ENCODE measurements at places on chromosomes 7 and 10.
A peak's percentile ranks its signal among the peaks of the same experiment; 100 is the strongest.

DNA sequence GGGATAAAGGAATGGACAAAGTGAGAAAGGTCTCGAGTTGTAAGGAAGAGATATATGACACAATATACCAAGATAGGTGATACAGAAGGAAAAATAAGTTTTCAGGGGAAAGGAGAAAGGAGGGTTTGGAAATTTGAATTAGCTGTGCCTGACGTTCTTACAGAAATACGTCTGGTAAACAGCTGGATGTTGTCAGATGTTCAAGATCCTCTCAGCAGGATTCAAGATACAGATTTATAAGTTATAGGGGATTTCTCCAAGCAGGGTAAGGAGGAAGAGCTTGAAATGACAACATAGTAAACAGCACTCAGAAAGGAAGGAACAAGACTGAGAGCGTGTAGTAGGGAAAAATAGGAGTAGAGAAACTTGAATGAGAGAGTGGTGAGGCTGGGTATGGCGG lies 1184.1 kb downstream of the TYW1 start:
- DNase-seq: no peak

DNA sequence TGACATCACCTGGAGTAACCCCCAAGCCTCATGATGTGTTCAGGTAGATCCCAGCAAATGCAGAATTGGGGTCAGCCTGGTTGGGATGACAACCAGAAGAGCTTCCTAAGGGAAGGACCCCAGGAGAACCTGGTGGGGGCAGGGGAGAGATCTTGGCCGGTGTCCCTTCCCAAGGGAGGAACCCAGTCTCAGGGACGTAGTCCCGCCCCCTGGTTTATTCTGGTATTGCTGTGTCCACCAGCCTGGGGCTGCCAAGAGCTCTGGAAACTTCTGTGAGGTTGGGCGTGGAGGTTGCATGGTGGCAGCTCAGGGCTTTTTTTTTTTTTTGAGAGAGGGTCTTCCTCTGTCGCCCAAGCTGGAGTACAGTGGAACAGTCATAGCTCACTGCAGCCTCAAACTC lies 19.4 kb downstream of the GTF2IRD1 start:
- DNase-seq: no peak

GRCh38 chr7:25763463-25763860 lies 388.5 kb upstream of the NFE2L3 start:
- no peak for DNase-seq

GRCh38 chr10:132883391-132883881 lies 58.9 kb downstream of the CFAP46 start:
- no peak for DNase-seq

- peak; percentile 90 for DNase-seq
These were observed 875 bp upstream of the DDIT4 start for GRCh38 chr10:72272689-72273409.

- DNase-seq: peak; percentile 82
These were observed 198.0 kb downstream of the PHF14 start for GRCh38 chr7:11171569-11172192.

DNA sequence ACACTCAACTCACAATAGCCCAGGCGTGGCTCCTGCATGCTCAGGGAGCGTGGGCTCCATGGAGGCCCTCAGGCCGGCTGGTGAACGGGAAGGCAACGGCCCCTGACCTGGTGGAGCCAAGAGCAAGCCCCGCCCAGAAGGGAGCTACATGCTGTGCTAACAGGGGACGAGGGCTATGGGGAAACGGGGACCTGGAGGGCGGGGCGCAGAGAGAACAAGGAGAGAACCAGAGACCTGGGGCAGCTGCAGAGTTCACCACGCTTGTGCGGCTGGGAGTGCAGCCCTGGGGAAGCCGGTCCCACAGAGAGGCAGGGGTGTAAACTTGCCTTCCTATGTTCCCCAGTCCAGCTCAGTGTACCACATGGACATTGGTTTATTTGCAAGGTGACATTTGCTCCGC lies 69.2 kb upstream of the PPP2R2D start:
- DNase-seq: no peak

GRCh38 chr10:103709341-103709920 lies 145.9 kb downstream of the SH3PXD2A start:
- no peak for DNase-seq
